Stromal cell of bone marrow (primary cell): ENCODE measurements at places on chromosomes 11 and 22.
A peak's percentile ranks its signal among the peaks of the same experiment; 100 is the strongest.

DNA sequence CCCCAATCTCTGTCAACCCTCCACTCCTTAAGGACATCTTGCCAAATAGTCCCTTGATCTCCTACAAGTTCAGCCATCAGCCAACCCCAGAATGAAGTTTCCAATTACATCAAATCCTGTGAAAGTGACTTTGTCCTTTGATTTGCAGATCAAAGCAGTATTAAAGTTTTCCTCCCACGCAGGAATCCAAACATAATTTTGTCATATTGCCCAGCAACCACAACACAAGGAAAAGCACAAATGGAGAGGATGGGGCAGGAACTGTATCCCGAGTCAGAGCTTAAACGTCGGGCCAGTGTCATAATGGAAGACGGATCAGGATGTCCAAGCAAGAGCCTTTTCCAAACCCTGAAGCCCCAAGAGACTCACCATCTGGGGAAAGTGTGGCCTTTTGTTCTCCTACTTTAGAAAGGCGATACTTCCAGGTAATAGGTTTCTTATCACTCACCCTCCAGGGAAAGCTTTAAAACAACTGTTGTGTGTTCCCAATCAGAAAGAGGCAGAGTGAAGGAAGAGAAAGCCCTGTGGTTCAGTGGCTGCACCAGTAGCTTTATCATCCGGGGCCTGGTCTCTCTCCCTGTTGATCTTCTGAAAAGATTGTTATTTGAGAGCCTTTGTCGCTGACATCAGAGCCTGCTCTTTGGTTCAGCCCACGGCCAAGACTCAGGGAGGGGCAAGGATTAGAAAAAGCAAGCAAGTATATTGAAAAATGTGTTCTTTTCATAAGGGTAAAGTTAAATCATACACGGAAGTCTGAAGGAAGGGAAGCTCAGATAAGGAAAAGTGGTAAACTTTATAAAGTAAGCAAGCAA is 41.7 kb downstream of the EXPH5 start:
- no peak for DNase-seq

DNA sequence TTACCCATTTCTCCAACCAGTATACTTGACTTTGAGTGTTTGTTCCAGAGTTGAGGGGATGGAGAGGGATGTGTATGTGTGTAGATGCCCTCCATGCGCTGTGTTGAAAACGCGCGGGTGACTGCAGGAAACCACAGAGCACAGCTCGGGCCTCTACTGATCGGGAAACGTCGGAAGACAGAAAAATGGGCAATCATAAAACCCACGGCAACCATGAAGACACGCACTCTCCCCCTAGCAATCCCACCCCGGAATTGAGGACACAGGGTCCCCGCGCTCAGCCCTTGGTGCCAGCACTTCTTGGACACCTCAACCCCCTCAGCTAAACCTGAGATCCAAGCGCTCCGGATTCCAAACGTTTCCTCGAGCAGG is 251 bp upstream of the UQCC3 start:
- no peak for DNase-seq

DNA sequence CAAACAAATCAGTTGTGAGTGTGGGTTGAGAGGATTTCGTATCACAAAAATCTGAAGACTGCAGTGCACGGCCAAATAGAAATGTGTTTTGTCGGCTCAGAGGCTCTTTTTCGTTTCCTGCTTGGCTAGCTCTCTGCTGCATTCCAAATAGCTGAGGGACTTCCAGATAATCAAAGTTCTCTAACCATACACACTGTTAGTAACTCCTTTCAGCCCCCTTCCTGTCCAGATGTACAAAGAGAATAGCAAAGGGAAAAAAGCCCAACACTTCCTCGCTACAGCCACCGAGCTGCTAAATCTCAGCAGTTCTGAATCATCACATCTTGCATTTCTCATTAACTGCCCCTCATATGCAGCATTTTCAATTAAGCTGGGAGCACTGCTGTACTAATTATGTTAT is 203.1 kb downstream of the TENM4 start:
- peak; percentile 48 for DNase-seq

DNA sequence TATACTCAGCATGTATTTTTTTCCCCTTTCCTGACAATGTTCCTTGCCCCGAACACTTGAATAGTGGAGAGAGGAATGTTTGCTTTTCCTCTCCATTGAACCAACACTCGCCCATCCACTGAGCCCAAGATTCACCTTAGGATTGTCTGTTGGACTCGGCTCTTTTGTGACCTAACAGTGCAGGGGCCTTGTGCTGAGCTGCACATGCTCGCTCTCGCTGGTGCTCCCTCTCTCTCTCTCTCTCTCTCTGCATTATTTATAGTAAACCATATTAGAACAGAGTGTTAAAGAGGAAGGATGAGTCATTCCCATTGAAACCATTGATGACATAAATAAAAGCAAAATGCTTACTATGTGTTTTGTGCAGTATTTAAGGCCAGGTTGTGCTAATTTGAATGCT is 20.7 kb downstream of the ZBTB16 start:
- DNase-seq: no peak

GRCh38 chr11:59611570-59612565 is 3.7 kb downstream of the OSBP start:
- no peak for DNase-seq

DNA sequence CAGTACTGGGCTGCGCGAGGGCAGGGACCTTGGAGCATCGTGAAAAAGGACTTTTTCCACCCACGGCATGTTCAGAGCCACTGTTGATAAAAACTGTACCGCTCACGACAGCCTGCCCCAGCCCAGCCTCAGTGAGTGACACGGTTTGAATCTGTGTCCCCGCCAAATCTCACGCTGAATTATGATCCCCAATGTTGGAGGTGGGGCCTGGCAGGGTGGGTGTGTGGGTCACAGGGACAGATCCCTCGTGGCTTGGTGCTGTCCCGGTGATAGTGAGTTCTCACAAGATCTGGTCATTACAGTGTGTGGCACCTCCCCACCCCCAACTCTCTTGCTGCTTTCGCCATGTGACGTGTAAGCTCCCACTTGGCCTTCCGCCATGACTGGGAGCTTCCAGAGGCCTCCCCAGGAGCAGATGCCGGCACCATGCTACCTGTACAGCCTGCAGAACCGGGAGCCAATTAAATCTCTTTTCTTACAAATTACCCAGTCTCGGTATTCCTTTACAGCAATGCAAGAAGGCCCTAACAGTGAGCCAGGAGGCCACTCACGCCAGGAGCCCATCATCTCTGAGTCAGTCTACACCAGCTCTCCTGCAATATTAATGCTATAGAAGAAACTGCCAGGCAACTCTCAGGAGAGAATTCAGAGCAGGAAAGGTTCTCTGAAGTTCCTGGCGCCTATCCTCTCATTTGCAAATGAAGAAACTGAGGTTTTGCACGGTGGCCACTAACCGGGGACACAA is 1.3 kb downstream of the TOLLIP start:
- peak; percentile 21 for DNase-seq

DNA sequence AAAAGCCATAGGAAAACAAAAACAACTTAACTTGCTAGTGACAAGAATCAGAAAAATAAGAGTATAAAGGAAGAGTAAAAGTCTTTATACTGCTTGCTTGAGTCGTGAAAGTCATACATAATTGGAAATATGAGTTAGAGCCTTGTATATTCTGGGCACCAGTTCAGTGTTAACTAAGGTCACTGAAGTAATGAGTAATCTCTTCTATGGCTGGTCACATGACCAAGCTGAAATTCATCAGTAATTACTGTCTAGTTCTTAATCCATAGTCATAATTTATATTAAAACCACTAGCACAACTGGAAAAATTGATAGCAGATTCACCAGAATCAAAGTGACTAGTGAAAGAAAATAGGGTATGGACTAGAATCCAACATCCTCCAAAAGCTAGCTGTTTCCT is 84.4 kb upstream of the SLC5A12 start:
- peak; percentile 71 for DNase-seq

DNA sequence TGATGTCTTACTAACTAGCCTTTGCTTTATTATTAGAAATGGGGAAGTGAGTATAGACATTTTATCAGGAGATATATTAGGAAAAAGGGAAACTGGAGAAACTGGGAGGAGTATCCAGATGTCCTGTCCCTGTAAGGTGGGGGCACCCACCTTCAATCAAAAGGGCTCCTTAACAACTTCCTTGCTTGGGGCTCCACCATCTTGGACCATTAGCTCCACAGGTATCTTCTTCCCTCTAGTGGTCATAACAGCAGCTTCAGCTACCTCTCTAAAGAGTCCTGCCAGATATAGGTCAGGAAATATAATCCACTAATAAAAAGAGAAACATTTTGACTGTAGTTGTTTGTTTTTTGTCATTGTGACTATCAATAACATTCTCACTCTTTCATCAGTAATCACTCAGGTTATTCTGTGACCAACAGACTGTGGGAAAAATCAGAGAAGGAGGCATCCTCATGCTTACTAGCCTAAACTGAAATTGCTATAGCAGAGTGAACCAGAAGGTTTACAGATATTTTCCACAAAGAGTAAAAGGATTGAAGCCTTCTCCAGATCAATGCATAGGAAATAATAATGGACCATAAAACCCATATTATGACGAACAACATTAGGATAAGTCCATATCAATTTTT is 10.4 kb downstream of the OR51B4 start:
- DNase-seq: no peak

DNA sequence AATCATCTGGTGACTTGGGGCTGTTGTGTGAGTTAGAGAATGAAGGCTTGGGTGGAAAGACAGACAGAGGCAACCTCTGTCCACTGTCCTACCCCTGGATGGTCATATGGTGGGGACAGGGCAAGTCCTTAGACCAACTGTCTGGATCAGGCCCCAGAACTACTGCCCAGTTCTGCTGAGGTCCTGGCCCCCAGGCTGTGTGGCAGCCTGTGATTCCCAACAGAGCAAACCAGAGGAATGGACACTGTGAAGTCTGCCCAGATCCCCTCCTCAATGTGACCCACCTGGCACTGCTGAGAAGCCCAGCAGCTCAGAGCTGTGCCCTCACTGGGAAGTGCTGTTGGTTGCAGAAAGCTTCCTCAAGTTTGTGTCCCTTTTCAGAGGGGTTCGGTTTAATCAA is 69.0 kb downstream of the GGTLC2 start:
- DNase-seq: no peak

GRCh38 chr11:79390477-79390876 is 50.4 kb downstream of the TENM4 start:
- no peak for DNase-seq

DNA sequence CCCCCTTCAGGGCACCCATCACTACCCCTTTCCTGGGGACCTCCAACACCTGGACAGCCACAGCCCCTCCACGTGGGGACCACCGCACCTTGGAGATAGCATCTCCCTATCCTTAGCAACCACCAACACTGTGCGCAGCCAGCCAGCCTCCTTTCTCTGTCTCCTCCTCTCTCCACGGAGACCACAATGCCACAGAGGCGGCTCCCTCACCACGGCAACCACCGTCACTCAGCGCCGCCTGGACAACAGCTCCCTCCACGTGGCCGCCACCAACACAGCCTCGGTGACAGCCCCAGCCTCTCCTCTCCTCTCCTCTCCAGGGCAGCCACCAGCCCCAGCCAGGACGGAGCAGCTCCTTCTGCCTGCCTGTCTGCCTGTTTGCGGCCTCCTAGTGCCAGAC is 10.5 kb downstream of the ELFN2 start:
- DNase-seq: no peak

- DNase-seq: no peak
Observed at GRCh38 chr22:42642806-42643633, 2.6 kb upstream of the ATP5MGL start.

GRCh38 chr22:30033137-30033536 is 47.1 kb upstream of the HORMAD2 start:
- no peak for DNase-seq

DNA sequence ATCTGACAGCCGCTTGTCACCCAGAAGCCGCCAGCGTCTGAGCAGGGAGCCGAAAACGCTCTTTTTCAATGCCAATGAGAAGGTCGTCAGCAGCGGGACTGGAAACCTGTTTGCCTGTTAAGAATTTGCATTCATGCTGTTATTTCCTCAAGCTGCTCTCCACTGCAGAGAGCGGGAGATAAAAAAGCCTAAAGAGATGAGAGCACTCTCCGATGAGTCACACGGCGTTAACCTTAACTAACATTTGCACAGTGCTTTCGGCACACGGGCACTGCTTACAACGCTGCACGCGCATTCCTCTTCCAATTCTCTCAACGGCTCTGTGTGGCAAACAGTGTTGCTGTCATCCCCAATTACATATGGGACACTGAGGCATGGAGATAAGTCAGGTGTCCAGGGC is 40.0 kb upstream of the RTL6 start:
- DNase-seq: no peak

DNA sequence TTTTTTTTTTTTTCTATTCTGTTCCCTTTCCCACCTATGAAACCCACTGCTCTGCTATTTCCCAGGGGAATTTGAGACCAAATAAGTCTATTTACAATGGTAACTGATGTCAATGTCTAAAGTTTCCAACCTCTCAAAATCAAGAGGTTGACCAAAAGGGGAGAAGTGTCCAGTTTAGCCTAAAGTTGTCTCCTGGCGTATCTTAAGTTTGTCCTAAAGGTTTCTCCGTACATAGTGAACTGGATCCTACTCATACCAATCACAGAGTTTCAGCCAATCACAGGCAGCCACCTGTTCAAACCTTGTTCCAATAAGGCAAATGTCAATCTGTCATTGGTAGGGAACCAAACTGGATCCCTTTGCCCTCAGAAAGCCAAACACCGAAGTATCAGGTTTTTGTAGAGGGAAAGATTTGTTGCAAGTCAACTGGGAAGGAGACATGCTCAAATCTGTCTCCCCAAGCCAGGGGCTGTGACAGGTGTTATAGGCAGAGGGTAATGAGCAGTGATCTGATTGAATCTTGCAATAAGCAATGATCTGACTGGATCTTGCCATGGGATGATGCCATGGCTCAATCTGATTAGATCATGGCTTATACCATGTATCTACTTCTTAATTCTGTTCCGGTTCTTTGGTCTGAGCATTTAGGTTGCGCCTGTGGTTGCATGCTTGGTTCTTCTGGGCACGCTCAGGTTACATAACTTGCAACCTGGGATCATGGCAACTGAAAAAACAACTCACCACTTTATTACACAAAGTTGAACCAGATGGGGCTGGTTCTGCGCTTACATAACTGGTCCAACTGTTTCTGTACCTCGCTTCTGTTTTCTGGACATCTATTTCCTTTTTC is 1.1 kb upstream of the VPS37C start:
- no peak for DNase-seq

DNA sequence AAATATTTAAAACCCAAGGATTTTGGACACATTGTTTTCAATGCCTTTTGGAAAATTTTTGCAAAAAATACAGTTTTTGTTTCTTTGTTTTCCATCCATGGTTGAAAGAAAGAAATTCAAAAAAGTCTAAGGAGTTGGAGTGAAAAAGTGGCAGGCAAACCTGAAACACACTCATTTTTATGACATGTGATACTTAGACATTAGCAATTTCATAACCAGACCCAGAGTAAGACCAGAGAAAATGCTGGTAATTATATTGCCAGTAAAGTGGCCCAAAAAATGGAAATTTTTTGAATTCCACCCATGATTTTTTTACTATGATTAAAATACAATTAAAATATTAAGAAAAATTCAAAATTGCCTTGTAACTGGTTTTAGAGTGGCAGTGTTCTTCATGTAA is 128.2 kb downstream of the SLC17A6 start:
- DNase-seq: no peak

- no peak for DNase-seq
Observed at GRCh38 chr11:12060385-12060985, 49.9 kb upstream of the MICAL2 start.
